Left colon (tissue), 2 donors: ENCODE measurements at places on chromosomes 12 and 14.
A peak's percentile ranks its signal among the peaks of the same experiment; 100 is the strongest.

GRCh38 chr12:124172636-124173035, 122.3 kb upstream of the RFLNA start:
- DNase-seq, result no peak

GRCh38 chr12:15453613-15454012, 131.3 kb downstream of the PTPRO start:
- DNase-seq, result no peak

DNA sequence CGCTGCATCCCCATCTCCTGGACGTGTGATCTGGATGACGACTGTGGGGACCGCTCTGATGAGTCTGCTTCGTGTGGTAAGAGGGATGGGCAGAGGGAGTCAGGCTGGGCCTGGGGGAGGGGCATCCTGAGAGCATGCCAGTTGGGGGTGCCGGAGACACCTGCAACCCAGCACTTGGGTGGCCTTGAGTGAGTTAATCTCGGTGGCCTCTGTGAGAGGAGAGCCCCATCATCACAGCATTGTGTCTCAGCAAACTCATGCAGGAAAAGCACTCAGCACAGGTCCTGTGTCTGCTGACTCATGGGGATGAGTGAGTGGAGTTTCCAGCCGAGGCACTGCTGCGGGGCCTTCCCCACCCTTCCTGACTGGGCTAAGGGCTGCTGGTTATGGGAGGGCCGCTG, 19.6 kb upstream of the LRP1-AS start:
- DNase-seq, result no peak

GRCh38 chr14:97120611-97121031, 323.4 kb downstream of the VRK1 start:
- DNase-seq, result no peak

DNA sequence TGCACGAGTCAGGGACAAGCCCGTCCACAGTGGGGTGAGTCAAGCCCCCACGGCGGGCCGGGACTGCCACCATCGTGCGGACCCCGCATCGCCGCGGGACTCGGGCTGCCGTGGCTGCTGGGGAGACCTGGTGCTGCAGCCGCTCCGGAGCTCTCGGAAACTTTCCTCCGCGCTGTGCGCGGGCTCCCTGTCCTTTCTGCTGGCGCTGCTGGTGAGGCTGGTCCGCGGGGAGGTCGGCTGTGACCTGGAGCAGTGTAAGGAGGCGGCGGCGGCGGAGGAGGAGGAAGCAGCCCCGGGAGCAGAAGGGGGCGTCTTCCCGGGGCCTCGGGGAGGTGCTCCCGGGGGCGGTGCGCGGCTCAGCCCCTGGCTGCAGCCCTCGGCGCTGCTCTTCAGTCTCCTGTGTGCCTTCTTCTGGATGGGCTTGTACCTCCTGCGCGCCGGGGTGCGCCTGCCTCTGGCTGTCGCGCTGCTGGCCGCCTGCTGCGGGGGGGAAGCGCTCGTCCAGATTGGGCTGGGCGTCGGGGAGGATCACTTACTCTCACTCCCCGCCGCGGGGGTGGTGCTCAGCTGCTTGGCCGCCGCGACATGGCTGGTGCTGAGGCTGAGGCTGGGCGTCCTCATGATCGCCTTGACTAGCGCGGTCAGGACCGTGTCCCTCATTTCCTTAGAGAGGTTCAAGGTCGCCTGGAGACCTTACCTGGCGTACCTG, 1.1 kb downstream of the PDE3A start:
- DNase-seq, result peak; percentile 83

- DNase-seq, result no peak
These were observed 157.4 kb upstream of the FOXN3 start for GRCh38 chr14:89574420-89574819.

DNA sequence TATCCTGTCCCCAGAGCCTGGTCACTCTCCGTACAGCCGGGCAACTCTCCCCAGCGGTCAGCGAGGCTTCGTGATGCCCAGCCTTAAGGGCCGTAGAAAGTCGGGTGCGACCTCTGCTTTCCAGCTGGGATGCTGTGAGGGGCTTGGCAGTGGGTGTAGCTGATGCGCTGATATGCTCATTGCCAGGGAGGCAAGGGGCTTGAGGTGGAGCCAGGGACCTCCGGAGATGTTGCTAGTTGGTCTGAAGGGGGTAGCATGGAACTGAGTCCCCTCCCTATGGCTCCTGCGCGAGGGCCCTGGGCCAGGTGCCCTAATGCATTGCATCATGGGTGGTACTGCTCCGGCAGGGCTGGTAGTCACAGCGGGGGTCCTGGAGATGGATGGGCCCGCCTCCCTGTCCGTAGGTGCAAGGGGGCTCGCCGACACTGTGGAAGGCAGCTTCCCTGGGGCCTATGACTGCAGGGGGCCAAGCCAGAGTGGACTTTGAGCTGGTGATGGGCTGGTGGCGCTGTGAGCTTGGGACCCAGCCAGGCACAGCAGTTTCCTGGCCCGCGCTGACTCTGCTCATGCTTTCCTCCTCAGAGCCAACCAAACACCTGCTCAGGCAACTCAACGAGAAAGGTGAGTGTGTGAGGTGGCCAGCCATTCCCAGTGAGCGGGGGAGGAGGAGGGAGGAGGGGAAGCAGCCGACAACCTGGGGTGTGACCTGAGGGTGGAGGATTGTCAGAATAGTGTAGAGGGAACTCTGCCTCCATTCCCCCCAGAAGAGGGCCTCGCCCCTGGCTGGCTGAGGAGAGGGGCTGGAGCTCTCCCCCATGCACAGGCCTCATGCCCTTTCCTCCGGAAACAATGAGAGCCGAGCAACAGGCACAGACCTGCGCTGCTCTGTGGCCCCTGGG, 32.3 kb downstream of the PLEKHG3 start:
- peak; percentile 72 for DNase-seq

DNA sequence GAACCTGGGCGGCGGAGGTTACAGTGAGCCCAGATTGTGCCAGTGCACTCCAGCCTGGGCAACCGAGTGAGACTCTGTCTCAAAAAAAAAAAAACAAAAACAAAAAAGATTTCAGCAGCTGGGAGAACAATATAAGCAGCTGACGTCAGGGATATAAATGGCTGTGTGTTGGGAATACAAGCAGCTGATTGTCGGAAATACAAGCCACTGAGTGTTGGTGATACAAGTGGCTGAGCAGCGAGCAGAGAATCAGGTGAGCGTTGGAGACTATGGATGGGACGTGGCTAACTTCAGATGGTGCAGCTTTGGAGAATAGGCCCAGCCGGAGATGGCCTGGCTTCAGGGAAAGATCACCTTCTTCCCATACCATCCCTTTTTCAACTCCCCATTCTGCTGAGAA, 32.0 kb downstream of the PSEN1 start:
- no peak for DNase-seq

DNA sequence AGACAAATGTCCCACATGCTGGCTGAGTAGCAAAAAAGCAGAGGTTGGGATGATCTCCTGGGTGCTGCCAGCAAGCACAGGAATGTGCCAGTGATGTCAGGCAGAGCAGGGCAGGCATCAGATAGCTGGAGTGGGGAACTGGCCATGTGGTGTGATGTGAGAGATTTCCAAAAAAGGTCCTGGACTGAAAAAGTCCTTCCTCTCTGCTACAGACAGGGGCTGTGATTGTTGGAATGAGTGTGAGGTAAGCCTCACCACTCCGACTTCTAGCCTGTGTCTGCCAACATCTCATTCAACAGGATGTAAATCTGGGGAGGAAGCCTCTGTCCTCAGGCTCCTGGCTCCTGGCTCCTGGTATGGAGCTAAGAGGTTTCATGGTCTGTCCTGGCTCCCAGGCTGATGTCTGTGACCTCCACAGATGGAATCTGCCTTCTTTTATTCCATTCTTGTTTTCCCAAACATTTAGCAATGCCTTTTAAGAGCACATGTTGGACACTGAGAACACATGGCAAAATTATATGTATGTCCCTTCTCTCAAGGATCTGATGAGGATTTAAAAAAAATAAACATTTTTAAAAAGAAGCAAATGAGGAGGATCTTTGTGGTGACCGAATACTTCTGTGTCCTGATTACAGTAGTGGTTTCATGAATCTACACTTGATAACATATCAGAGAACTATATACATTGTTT, 50.1 kb upstream of the STK38L start:
- peak; percentile 67 for DNase-seq

DNA sequence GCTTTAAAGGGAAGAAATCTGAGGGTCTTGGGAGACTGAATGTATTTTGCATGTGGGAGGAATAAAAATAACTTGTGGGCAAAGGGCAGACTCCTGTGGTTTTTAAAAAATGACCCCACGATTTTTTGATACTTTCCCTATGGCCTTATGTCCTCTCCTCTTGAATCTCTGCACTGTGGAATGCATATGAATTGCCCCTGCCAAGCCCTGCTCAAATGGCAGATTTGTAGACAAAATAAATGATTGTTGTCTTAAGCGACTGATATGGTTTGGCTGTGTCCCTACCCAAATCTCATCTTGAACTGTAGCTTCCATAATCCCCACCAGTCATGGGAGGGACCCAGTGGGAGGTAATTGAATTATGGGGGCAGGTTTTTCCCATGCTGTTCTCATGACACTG, 223.8 kb downstream of the DACT1 start:
- DNase-seq, result no peak

- DNase-seq, result peak; percentile 99
These were observed at the start of gene CORO1C for GRCh38 chr12:108731105-108731865. CORO1C (minus strand) TSS chr12:108731518; CDS start chr12:108701318, 30,200 bp downstream.

DNA sequence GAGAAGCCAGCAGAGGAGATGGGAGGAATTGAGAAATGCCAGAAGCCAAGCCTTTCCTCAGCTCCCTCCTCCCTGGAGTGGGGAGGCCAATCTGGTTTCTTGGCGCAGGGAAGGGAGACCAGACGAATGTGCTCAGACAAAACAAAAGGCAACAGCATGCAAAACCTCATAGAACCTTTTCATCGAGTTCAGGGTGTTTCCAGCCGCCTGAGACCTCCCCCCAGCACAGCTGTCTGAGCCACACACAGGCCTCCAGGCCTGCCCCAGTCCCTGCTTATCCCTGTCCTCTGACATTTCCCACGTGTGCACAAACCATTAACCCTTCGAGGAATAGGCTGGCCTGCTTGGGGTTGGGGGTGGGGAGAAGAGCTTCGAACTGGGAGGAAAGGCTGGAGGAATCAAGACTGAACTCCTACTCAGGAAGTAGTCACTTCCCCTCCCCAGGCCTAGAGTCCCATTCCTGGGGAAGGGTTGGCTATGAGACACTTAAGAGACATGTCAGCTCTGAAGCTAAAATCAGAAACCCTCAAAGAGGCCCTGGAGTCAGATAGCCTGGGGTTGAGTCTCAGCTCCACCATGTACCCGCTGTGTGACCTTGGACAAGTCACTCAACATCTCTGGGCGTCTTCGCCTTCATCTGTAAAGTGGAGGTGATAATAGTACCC, 10.7 kb downstream of the TBX3 start:
- DNase-seq, result no peak

DNA sequence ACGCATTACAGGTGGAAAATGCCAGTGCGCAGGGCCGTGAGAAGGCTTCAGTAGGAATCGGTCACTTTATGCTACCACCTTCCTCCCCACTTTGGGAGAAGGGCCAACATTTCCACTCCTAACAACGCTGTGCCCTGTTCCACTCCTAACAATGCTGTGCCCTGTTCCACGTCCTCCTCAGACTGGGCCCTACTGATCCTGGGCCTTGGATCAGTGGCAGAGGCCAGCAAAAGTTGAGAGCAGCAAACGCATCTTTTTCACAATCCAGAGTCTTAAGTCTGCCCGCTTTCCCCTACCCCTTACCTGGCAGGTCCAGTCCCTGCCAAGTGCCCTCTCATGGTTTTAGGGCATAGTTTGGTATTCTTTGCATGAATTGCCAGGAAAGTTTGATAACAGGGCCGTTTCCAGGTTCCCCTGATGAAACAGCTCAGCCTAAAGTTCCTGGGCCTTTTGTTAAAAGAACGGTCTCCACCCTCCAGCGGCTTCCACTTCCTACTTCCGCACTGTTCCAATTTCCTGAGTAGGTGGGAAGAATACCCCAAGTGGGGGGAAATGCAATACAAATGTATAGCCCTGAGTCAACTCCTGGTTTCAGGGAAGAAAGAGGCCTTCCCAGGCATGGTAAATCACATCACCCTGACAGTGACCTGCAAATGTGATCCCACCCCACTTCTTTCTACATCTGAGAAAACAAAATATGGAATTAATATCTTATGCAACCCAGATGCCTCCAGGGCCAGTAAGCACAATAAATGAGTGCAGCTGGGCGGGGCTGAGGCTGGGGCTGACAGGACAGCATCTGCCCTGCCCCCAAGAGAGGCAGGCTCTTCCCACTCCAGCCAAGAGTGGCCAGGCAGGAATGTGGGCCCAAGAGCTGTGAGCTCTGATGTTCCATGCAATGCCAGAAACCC, 15.0 kb downstream of the KCTD10 start:
- DNase-seq, result peak; percentile 91

GRCh38 chr12:129379076-129379804, 524.6 kb downstream of the TMEM132D start:
- no peak for DNase-seq

- no peak for DNase-seq
These were observed 82.6 kb downstream of the LRRC74A start for GRCh38 chr14:76908834-76909233.

DNA sequence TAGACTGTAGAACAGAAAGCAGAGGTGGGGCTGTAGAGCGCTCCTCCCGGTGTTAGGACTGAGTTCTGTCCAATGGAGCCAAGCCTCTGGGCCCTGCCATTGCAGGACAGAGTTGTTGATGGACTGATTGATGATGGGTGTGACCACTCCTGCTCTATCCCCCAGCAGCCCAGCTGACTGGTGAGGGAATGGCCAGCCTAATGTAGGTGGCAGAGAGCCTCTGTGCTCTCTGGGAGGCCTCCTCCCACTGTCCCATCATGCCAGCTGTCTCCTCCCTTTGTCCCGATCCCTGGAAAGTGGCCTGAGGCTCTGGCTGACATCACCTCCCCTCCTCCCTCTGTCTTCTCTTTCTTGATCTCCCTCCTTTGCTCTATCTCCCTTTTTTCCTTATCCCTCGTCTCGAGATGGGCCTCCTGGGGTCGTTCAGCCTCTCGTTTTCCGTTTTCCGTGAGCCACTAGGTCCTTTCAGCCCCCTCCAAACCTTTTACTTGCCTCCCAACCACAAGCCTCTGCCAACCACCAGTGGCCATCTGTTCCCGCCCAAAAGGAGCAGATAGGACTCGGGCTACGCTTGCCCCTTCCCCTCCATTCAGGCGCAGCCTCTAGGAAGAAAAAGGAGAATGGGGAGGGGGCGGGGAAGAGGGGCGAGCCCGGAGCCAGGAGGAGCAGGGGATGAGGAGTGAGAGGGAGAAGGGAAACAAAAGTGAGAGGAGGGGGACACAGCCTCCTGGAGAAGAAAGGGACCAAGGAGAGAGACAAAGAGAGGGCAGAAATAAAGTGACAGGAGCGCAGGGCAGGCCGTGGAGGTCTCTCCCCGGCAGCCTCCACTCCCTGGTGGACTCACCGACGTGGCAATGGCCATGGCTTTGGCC, 572 bp downstream of the EFS start:
- DNase-seq, result no peak

DNA sequence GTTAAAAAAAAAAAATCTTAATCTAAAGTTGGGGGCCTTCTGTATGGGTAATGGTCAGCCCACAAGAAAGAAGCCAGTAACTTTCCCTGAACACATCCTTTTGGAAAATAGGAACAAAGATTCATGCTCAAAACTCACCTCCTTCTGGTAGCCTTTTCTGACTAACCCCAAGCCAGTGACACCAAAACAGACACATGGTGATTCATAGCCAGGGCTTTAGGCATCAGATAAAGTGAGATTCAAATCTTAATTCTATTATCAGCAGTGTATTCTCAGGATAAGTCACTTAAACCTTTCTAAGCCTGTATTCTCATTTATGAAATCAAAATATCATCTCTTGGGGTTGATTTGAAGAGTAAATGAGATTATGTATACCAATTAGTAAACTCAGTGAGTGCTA, 4.9 kb downstream of the ATP5MC2 start:
- no peak for DNase-seq

GRCh38 chr12:28457785-28458184, 267.5 kb downstream of the CCDC91 start:
- no peak for DNase-seq

- no peak for DNase-seq
These were observed 8.1 kb downstream of the CIT start for GRCh38 chr12:119868992-119869391.
